Natural killer cell (primary cell): ENCODE measurements at places on chromosomes 3 and 15.

DNA sequence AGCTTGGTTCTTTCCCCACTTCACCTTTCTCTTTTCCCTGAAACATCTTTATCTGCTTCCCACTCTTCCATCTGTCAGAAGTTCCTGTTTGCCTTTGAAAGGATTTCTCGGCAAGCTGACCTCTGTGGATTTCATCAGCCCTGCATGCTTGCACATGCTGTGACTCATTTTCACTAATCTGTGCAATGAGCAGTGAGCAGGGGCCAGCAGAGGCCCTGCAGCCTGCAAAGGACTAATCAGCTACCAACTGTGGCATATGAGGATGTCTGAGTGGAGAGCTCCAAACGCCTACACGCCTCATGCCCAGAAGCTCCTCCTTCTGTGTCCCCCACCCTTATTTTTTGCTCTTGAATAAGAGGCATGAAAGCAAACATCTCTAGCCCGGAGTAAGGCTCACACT, 333.0 kb upstream of the SEMA6D start:
- DNase-seq = no peak

- no peak for DNase-seq
Measured at GRCh38 chr3:44235604-44236484, 5.8 kb upstream of the TOPAZ1 start.

- DNase-seq = peak; percentile 81
Measured at GRCh38 chr15:91849749-91850161, 3.8 kb upstream of the SLCO3A1 start.

GRCh38 chr3:123084192-123084591, 17.4 kb downstream of the PDIA5 start:
- no peak for DNase-seq

DNA sequence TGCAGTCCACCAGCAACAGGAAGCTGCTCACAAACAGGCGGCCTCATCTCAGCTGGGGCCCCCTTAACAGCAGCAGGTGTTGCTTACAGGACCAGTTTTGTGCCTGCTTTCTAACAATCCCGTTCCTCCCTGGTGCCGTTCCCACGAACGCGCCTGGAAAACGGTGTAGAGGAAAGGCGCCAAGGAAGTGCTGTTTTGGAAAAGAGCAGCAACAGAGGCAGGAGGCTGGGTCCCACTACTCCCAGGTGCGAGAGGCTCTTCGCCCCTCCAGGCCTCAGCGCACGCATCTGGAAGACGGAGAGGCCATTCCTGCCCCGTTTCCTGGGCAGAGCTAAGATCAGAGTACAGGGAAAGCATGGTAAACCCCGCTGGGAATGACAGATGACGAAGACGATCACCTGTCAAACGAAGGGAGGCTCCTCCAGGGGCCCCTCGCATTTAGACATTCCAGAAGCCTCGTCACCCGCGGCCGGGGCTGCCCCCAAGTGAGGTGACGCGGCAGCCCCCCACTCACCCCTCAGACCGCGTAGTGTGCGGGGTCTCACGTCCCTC, 603 bp downstream of the SCAPER start:
- peak; percentile 23 for DNase-seq
